ENCODE measurements at places on chromosomes 12 and 14.

DNA sequence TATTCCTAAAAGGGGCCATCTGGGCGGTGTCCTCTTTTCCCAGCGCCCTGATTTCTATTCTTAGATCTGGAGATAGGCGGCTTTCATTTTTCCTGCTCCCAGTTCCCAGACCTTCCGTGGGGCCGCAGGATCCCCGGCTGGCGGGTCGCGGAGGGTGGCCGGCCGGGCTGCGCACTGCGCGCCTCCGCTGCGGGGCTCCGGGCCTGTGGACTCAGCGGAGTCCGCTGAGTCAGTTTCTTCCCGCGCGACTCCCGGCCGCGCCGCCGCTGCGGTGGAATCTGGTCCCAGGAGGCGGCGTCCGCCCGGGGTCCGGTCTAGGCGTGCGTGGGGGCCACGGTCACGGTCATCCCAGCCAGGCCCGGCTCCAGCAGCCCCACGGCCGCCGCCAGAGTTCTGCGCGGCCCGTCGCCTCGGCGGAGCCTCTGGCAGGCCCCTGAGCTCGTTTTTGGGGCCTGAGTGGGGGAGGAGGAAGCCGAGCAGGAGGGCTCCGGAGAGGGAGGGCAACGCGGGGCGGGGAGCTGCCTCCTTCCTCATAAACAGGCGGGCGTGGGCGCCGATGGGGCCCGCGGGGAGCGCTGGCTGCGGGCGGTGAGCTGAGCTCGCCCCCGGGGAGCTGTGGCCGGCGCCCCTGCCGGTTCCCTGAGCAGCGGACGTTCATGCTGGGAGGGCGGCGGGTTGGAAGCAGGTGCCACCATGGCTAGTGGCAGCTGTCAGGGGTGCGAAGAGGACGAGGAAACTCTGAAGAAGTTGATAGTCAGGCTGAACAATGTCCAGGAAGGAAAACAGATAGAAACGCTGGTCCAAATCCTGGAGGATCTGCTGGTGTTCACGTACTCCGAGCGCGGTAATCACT lies at the start of gene LRRK2:
TSS of gene LRRK2 (plus strand) at position 559 of the 853 bp plus-strand sequence. CDS start at position 694, 135 bp downstream.
- DNase-seq, result no peak

DNA sequence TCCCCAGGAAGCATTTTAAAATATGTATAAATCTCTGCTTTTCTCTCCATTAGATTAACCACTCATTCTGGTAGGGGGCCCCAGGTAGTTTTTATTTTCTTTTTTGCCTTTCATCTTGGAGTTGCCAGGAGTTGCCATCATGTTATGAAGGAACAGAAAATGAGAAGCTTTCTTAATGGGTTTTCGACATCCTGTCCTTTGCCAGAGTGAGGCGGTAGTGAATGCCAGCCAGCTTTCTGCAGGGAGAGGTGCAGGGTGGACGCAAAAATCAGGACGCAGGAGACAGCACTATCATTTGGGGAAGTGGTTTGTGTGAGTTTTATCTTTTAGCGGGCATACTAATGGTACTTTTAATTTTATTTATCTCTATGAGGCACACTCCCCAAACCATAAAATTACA lies 1.7 kb downstream of the RASSF8 start:
- no peak for DNase-seq

DNA sequence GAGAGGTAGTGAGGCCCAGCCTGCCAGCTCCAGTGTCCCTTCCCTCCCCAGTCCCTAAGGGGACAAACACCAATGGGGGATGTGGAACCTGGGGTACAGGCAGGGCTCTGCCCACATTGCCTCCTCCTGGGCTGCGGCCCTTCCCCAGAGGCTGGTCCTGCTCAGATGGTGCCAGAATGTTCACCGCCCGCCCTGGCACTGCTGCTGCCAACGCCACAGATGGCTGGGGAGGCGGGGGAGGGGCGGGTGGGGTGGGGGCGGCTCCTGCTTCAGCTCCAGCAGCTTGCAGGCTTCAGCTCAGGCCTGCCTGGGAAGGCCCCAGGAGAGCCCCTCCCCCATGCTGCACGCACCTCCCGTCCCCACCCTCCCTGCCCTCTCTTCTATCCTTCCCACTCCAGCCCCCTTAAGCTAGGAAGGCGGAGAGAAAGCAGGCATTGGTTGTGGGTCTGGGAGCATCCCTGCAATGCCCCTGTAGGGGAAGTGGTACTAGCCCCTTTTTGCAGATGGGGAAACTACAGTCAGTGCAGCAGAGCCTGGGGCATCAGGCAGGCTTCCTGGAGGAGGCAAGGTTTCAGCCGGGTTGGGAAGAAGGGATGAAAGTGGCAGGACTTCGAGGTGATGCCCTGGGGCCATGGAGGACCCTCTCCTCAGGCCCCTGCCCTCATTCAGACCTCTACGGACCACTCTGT lies 2.0 kb upstream of the BEGAIN start:
- no peak for DNase-seq

DNA sequence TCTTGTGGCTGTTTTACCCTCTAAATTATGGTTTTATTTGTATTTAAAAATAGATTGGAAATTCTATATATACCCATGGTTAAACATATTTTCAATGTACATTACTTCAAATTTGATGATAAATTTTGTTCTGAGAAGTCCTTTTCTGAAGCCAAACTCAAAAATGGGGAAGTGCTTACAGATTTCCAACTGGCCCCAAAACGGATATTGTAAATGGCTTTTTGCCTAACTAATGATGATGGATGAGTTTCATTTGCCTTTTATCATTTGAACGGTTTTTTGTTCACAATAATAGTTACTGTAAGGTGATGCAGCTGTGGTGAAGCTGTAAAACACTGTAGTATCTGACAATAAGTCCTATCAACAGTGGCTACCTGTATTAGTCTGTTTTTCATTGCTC lies 136.9 kb downstream of the FUT8 start:
- no peak for DNase-seq

- no peak for DNase-seq
Observed at GRCh38 chr12:111034886-111035577, 114.7 kb upstream of the MYL2 start.

DNA sequence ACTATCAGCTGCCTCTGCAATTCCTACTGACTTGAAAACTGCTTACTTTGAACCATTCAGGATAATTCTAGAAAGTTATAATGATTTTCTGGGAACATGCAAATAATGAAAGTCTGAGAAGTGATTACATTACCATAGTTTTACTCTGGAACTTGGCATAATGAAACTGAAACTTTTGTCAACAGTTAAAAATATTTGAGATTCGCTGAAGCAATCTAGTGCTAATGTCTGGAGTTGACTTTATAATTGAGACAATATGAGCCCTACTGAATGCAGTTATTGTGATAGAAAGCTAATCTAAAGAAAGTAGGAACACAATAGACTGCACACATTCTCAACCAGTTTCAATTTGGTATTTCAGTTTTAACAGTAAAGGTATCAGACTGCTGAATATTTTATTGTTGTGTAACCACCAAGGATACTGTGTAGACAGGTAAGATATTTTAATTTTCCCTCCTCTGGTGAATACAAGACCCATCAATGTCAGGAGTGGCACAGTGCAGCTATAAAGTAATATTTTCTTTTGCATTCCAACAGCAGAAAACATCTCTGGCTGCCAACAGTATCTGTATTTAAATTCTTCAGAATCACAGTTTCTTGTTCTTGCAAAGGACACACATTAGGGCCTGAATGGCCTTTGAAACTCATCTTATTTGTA lies 483.5 kb downstream of the ATP23 start:
- no peak for DNase-seq

- DNase-seq, result no peak
Observed at GRCh38 chr14:60532442-60532841, 23.5 kb downstream of the SIX6 start.

- DNase-seq, result no peak
Observed at GRCh38 chr12:41992022-41992421, 152.7 kb downstream of the GXYLT1 start.

GRCh38 chr12:124764870-124765580 lies 98.6 kb downstream of the SCARB1 start:
- peak; percentile 86 for DNase-seq

GRCh38 chr12:120741476-120742421 lies 16.1 kb downstream of the ACADS start:
- no peak for DNase-seq
